Amniotic stem cell (primary cell): ENCODE measurements at places on chromosomes 7 and 10.

DNA sequence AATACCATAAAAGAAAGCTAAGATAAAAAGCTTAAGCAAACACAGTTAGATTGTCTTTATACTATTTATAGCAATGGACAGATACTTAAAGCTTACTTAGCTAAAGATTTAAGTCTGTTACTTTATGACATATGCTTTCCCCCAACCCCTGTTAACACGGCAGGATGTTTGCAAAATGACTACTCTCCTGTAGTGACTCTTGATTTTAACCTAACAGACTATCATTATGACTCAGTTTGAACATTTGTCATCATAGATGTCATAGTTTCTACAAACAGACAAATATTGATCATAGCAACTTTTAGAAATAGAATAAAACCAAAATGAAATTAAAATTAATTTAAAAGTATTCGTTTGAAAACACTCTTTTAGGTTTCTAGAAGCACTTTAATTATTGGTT lies 7.8 kb upstream of the COMMD3 start:
- peak; percentile 15 for DNase-seq

- DNase-seq = no peak
Measured at GRCh38 chr7:139772115-139772514, 5.7 kb downstream of the HIPK2 start.

- peak; percentile 60 for DNase-seq
Measured at GRCh38 chr7:119270045-119270464, 1002.9 kb upstream of the KCND2 start.

GRCh38 chr10:99995713-99996112 lies 14.0 kb downstream of the DNMBP start:
- no peak for DNase-seq

DNA sequence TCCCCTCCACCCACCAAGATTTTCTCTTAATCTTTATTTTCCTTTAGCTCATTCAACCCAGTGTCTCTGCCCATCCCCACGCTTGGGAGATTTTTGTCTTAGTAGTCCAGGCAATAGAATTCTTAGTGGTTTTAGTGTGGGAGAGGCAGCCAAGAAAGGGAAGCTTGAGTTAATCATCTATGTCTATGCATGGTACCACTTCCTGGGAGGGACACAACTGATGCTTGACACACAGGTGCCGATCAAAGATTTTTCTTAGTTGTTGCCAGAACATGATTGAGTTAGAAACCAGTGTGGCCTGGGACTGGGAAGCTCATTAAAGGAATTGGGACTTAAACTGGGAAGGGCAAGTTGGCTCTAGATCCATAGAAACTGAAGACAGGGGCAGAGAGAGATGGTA lies 3.1 kb downstream of the STRA8 start:
- no peak for DNase-seq

GRCh38 chr7:8177109-8177933 lies 84.6 kb downstream of the ICA1 start:
- no peak for DNase-seq

- DNase-seq = no peak
Measured at GRCh38 chr10:128576943-128577670, 450.9 kb upstream of the MKI67 start.

DNA sequence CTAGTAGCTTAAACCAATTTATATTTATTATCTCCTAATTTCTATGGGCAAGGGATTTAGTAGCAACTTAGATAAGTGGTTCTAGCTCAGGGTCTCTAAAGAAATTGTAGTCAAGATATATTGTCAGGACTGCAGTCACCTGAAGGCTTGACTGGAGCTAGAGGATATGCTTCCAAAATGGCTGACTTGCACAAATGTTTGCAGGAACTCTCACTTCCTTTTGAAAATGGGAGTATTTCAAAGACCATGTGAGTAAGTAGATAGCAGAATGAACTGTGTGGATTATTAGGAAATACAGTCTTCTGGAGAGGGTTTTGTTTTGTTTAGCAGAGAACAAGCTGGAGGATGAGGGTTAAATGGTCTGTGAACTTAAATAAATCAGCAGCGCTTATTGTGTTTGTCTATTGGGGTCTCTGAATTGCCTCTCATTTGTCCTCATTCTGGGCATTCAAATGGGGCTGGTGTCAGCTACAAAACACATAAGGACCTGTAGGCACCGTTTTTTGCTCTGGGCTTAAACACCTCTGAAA lies 524.6 kb downstream of the LRMDA start:
- DNase-seq = no peak

- DNase-seq = no peak
Measured at GRCh38 chr10:125557311-125557710, 125.7 kb downstream of the TEX36 start.

- no peak for DNase-seq
Measured at GRCh38 chr7:93175219-93175618, 27.0 kb upstream of the SAMD9L start.
